Activated naive CD4-positive, alpha-beta T cell treated with anti-CD3 and anti-CD28 coated beads for 36 hours (primary cell): ENCODE measurements at places on chromosomes 3 and 15. TPM values are rescaled to one million over a fixed set of nuclear protein-coding genes. Genes with fewer than 3 reads are reported as not detected.

Gene OR5K2
- total RNA-seq = not detected

Gene RPP25
- 3.7 TPM for total RNA-seq

Gene SMCO1
- total RNA-seq = not detected

Gene GATM
- total RNA-seq = 0.91 TPM

Gene GRIP2
- total RNA-seq = not detected

Gene HYKK
- 3.4 TPM for total RNA-seq

Gene AGBL1
- not detected for total RNA-seq

Gene MKRN3
- total RNA-seq = 2.5 TPM

Gene KIF15
- 42.1 TPM for total RNA-seq

Gene CMTM8
- total RNA-seq = 16.0 TPM

Gene KLHL6
- total RNA-seq = 82.4 TPM

Gene PLSCR5
- total RNA-seq = not detected

Gene CTXND1
- total RNA-seq = not detected

Gene TF
- total RNA-seq = 0.52 TPM

Gene GMNC
- total RNA-seq = not detected

Gene TRPM1
- total RNA-seq = not detected

Gene PLCH1
- 0.21 TPM for total RNA-seq

Gene LRRC2
- not detected for total RNA-seq

Gene SLCO3A1
- total RNA-seq = 3.3 TPM
